Naive thymus-derived CD8-positive, alpha-beta T cell (primary cell): ENCODE measurements at places on chromosomes 2 and 18. TPM values are rescaled to one million over a fixed set of nuclear protein-coding genes. Genes with fewer than 3 reads are reported as not detected.

Gene TUBA3E
- not detected for polyA plus RNA-seq

Gene NEMP2
- polyA plus RNA-seq = 13.4 TPM

Gene MRO
- polyA plus RNA-seq = not detected

Gene FBXO41
- 2.7 TPM for polyA plus RNA-seq

Gene IMP4
- 84.9 TPM for polyA plus RNA-seq

Gene INPP4A
- polyA plus RNA-seq = 64.3 TPM

DNA sequence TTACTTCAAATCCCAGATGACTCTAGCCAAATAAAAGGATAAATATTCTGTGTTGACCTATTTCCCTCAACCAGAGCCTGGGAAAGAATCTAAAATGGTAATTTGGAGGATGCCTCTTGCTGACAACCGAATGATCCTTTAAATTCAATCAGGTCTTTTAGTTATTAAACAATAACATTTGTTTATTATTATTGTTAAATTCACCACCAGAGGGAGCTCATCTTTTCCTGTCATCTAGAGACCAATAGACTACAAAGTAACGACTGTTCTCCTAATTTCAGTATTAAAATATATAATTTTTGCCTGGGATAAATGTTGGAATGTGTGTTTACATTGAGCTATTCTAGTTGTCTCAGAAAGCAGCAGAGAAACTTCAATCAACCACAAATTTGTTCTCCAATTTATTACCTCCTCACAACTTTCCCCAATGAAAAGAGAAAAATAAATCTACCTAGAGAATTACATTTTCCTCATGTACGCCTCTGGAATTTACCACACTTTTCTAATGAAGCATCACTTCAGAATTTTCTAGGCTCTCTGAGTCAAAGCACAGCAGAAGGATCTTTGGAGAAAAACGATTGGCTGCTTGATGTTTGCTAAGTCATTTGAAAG, 142.7 kb downstream of the SCG2 start:
- H3K4me3 ChIP-seq = no peak overlapping the region
- H3K4me1 ChIP-seq = no peaks in the 10 kb centered on the region
- DNase-seq = no peak
- H3K27me3 ChIP-seq = no peaks in the 10 kb centered on the region
- no peaks in the 10 kb centered on the region for H3K36me3 ChIP-seq

GRCh38 chr2:132998221-132998620, 328.2 kb upstream of the LYPD1 start:
- H3K4me3 ChIP-seq = no peak overlapping the region
- H3K36me3 ChIP-seq = no peaks in the 10 kb centered on the region
- H3K4me1 ChIP-seq = no peaks in the 10 kb centered on the region
- no peak overlapping the region for H3K27ac ChIP-seq
- H3K27me3 ChIP-seq = no peaks in the 10 kb centered on the region

DNA sequence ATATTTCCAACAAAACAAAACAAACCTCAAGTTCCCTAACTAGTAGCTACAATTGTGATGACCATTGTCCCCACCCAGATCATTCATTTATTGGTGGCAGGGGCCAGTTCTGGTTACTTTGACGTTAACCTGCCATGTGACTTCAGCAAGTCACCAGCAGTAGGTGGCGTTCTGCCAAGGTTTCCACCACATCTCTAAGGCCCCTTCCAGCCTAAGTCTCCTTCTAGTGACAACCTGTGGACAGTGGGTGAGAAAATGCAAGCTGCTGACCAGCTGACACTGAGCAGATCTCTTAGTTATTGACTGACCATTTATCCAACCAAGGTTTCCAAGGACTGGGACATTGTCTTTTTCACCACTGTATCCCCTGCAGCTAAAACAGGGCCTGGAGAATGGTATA, 98.4 kb downstream of the GPR39 start:
- H3K27ac ChIP-seq = no peak overlapping the region
- no peaks in the 10 kb centered on the region for H3K4me1 ChIP-seq
- H3K4me3 ChIP-seq = no peak overlapping the region
- no peak for DNase-seq
- H3K36me3 ChIP-seq = no peaks in the 10 kb centered on the region

- DNase-seq = peak; percentile 38
- no peaks in the 10 kb centered on the region for H3K27me3 ChIP-seq
- peaks cover 4% of the 10 kb centered on the region for H3K36me3 ChIP-seq
- H3K4me3 ChIP-seq = no peak overlapping the region
- peaks cover 71% of the 10 kb centered on the region for H3K4me1 ChIP-seq
Observed at GRCh38 chr2:219109471-219109870, 48.8 kb upstream of the IHH start.

GRCh38 chr2:213167271-213167930, 16.0 kb upstream of the IKZF2 start:
- H3K4me3 ChIP-seq = no peak overlapping the region
- H3K27me3 ChIP-seq = peaks cover 5% of the 10 kb centered on the region
- DNase-seq = no peak
- peaks cover 18% of the 10 kb centered on the region for H3K4me1 ChIP-seq

DNA sequence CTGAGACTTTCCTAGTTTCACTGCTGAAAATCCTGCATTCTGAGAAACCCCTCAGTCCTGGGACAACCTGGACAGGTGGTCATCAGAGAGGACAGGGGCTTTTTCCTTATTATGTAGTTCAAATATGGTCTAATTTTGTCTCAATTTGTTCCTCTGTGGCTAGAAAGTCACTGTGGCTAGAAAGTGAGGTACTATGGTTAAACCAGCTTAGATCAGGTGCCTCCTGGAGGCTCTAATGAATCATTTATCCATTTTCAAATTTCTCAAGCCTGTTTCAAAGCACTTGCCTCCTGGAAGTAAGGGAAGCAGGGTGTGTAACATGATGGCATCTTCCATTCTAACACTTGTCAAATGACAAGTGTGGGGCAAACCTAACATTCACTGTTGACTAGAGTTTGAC, 326.8 kb downstream of the PIK3C3 start:
- no peak overlapping the region for H3K4me3 ChIP-seq
- no peaks in the 10 kb centered on the region for H3K36me3 ChIP-seq
- H3K27me3 ChIP-seq = no peaks in the 10 kb centered on the region
- H3K4me1 ChIP-seq = no peaks in the 10 kb centered on the region

DNA sequence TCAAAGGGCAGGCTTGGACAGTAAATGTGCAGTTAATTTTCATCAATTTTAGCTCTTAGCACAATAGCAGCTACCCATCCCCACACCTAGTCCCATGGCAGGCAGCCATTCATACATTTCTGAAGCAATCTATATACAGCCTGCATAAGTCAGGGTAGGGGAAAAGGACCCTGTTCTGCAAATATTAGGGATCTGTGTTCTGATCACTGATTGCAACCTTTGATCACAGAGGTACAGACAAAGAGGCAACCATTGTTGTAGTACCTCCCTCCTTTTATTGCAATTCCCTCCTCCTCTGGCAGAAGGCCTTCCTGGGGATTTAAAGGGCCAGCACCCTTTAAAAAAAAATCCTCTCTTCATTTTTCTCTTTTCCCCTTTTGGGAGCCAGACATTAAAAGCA, 58.3 kb downstream of the KANSL1L start:
- no peak for DNase-seq
- H3K27ac ChIP-seq = no peak overlapping the region
- no peak overlapping the region for H3K4me3 ChIP-seq
- peaks cover 3% of the 10 kb centered on the region for H3K4me1 ChIP-seq

GRCh38 chr2:69434753-69435152, 2.5 kb downstream of the NFU1 start:
- H3K27me3 ChIP-seq = no peaks in the 10 kb centered on the region
- no peak for DNase-seq
- peak overlapping the region; percentile 9 for H3K27ac ChIP-seq
- H3K4me1 ChIP-seq = peaks cover 7% of the 10 kb centered on the region
- H3K36me3 ChIP-seq = no peaks in the 10 kb centered on the region

DNA sequence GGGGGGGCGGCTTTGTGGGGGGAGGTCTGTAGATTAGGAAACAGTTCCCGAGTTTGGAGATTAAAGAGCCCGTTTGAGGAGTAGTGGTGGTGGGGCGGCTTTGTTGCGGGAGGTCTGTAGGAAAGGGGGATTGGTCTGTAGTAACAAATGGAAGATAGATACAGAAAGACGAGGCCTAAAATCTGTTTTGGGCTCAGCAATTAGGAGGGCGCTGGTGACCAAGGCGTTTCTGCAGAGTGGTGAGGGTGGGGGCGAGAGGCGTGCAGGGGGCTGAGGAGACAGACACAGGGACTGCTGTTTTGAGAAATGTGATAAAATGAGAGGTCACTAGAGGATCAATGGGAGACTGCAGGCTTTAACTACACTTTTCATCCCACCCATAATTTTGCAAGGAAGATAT, 1.6 kb upstream of the ADNP2 start:
- H3K27me3 ChIP-seq = no peaks in the 10 kb centered on the region
- peak overlapping the region; percentile 75 for H3K4me3 ChIP-seq
- H3K36me3 ChIP-seq = no peaks in the 10 kb centered on the region
- H3K27ac ChIP-seq = peak overlapping the region; percentile 90
- no peak for DNase-seq

DNA sequence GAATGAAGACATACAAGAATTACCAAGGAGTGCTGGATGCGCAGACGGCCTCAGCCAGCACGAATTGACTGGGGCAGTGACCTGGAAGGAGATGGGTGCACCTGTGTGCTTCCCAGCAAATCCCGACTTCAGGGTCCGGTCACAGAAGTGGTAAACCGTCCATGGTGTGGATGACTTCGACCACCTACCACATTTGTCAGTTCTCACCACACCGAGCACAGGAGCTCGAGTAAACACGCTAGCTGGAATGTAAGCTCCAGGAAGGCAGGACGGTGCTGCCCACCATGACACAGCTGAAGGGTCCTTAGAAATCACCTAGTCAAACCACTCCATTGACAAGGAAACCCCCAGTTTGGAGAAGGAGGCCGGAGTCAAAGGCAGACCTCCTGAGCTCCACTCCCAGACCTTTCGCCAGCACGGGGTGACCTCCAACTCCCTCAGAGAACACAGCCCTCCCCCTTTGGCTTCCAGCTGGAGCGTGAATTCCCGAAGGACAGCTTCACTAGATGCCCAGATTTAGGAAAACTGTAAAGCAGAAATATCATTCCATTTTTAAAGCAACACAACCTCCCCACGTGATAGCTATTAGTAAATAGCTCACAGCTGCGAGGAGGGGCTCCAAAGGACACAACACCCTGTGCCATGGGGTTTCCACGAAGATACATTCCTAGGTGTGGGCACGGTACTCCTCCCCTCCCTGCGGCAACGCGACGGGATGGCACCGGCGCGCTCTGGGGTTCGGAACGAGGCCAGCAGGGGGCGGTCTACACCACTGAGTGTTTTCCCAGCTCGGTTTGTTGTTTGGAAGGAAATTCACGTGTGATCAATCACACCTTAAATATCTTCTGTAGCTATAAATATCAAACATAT, 34.1 kb upstream of the GNAL start:
- H3K4me3 ChIP-seq = no peak overlapping the region
- peaks cover 5% of the 10 kb centered on the region for H3K4me1 ChIP-seq
- no peak for DNase-seq
- no peak overlapping the region for H3K27ac ChIP-seq
- peaks cover 55% of the 10 kb centered on the region for H3K27me3 ChIP-seq
- no peaks in the 10 kb centered on the region for H3K36me3 ChIP-seq

DNA sequence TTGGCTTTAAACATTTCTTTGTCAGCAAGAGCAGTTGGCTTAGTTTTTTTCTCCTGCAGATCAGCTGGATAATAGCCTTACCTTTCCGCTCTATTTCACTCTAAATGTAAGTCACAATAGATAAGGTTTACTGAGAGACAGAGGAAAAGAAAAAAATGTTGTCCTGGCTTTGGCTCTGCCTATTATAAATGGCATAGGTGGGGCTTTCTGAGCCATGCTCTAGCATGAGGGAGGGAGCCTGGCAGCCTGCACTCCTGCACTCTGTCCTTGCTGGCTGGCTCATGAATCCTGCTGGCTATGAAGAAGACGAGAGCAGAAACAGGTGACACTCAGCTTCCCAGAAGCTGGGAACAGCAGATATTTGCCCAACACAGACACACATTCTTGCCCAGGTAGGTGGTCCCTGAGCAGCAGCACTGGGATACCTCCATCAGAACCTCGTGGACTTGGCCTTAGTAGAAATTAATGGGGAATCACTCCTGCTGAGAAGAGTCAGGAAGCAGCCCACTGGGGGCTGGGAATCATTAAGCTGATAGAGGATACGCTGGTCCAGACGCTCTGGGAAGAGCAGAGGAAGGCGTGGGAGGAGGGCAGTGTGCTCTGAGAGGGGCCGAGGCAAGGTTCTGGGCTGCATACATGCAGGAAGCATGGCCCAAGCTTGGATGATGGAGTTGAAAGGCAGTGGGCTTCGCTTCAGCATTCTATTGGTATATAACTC, 514.4 kb upstream of the HS6ST1 start:
- no peak overlapping the region for H3K27ac ChIP-seq
- H3K4me3 ChIP-seq = no peak overlapping the region
- H3K27me3 ChIP-seq = peaks cover under 1% of the 10 kb centered on the region
- H3K36me3 ChIP-seq = no peaks in the 10 kb centered on the region

DNA sequence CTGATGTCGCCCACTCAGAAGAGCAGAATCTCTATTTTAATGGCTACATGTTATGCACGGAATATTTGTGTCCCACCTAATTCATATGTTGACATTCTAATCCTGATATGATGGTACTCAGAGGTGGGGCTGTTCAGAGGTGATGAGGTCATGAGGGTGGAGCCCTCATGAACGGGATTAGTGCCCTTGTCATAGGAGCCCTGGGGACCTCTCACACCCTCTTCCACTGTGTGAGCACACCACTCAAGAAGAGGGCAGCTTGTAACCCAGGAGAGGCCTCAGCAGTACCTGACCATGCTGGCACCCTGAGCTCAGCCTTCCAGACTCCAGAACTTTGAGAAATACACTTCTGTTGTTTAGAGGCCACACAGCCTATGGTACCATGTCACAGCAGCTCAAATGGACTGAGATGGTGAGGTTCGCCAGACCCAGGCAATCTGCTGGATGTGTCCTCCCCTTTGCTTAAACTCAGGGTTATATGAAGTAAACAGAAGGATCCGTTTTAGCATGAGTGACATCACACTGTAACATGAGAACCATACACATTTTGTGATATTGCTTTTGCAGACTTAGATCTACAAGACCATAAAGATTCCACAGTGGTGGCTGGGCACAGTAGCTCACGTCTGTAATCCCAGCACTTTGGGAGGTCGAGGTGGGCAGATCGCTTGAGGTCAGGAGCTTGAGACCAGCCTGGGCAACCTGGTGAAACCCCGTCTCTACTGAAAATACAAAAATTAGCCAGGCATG, 48.7 kb downstream of the ATOH8 start:
- H3K27me3 ChIP-seq = peaks cover 9% of the 10 kb centered on the region
- no peak for DNase-seq
- H3K36me3 ChIP-seq = peaks cover 5% of the 10 kb centered on the region
- no peak overlapping the region for H3K27ac ChIP-seq
- peaks cover 19% of the 10 kb centered on the region for H3K4me1 ChIP-seq

GRCh38 chr2:200869014-200869413, 4.6 kb upstream of the CLK1 start:
- peaks cover 27% of the 10 kb centered on the region for H3K4me1 ChIP-seq
- H3K27ac ChIP-seq = peak overlapping the region; percentile 68
- H3K27me3 ChIP-seq = no peaks in the 10 kb centered on the region
- no peak overlapping the region for H3K4me3 ChIP-seq
- no peak for DNase-seq

- DNase-seq = no peak
- no peak overlapping the region for H3K4me3 ChIP-seq
- H3K27me3 ChIP-seq = peaks cover 9% of the 10 kb centered on the region
- no peaks in the 10 kb centered on the region for H3K36me3 ChIP-seq
- H3K27ac ChIP-seq = no peak overlapping the region
Observed at GRCh38 chr2:106667478-106668070, 180.4 kb downstream of the CD8B2 start.

GRCh38 chr2:148614322-148615049, 30.1 kb upstream of the EPC2 start:
- peaks cover 1% of the 10 kb centered on the region for H3K4me1 ChIP-seq
- no peaks in the 10 kb centered on the region for H3K36me3 ChIP-seq
- H3K4me3 ChIP-seq = no peak overlapping the region
- no peaks in the 10 kb centered on the region for H3K27me3 ChIP-seq

GRCh38 chr2:128622371-128622770, 303.7 kb upstream of the HS6ST1 start:
- H3K27me3 ChIP-seq = no peaks in the 10 kb centered on the region
- no peaks in the 10 kb centered on the region for H3K36me3 ChIP-seq
- H3K27ac ChIP-seq = no peak overlapping the region
- peak; percentile 37 for DNase-seq
